Natural killer cell treated with Interleukin-12 subunit alpha and Interleukin-12 subunit beta and Interleukin-15 and Interleukin-18, amount 100 ng/mL, for 72 hours (primary cell): ENCODE measurements at places on chromosomes 3 and 15. TPM values are rescaled to one million over a fixed set of nuclear protein-coding genes. Genes with fewer than 3 reads are reported as not detected.
A peak's percentile ranks its signal among the peaks of the same experiment; 100 is the strongest.

DNA sequence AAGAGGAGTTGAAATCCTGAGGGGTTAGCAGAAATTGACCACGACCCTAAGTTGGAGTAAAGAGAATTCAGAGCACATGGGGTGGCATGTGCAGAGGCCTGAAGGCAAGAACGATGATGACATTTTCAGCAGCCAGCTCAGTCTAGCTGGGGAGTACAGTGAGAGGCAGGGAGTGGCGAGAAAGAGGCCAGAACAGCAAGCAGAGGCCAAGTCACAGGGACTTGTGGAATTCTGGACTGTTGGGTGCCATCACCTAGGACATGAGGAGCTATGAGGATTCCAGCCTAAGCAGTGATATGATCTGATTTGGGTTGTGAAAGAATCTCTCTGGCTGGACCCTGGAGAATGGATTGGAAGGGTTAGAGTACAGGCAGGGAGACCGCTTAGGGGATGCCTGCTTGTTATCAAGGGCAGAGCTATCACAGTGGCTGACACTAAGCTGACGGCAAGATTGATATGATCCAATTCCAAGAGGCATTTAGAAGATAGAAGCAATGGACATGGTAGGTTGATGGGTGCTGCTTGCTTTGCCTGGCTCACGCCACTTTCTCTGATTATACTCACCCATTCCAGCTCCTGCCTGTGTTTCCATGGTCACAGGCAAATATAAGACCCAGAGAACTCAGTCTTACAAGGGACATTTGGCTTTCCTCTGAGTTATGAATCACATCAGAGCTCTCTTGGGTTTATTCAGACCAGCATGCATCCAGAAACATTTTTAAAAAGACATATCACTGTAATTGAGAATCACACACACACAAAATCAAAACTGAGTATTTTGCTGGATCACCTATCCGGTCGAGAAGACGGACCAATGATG lies 66.4 kb downstream of the LRTM1 start:
- H3K4me3 ChIP-seq: no peak overlapping the region
- no peaks in the 10 kb centered on the region for H3K36me3 ChIP-seq
- DNase-seq: no peak

DNA sequence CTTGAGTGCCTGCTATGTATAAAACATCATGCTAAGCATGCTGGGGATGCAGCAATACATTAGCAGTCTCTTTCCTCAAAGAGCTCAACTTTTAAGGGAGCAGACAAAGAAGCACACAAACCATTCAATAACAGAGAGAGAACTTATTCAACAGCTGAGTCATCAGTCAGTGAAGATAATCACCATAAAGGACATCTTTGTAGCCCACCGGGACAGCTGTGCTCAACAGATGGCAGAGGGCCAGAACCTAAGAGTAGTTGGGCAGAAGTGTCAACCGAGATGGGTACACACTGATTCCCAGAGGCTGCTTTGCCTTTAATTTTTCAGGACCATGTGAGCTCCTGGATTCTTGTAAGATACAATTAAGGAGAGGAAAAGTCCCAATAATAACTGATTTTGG lies 4.2 kb upstream of the RAB8B start:
- peaks cover 17% of the 10 kb centered on the region for H3K4me1 ChIP-seq
- H3K4me3 ChIP-seq: no peak overlapping the region
- DNase-seq: no peak
- H3K27me3 ChIP-seq: peaks cover 3% of the 10 kb centered on the region

DNA sequence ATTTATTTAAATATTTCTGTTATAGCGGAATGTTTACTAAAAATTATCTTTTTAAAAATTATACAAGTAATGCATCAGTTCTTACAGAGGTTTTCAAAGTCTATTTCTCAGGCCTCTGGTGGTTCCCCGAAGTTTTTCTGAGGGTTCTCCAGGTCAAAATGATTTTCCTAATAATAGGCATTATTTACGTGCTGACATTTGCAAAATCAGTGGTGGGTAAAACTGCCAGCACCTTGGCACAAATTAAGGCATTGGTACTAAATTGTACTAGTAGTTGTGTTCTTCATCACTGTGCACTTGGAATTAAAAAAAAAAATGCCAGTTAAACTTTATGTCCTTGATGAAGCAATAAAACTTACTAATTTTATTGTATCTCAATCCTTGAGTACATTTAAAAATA lies 9.5 kb downstream of the PIAS1 start:
- H3K4me3 ChIP-seq: no peak overlapping the region
- peaks cover 25% of the 10 kb centered on the region for H3K4me1 ChIP-seq
- H3K27me3 ChIP-seq: no peaks in the 10 kb centered on the region
- no peak for DNase-seq
- no peak overlapping the region for H3K27ac ChIP-seq
- H3K36me3 ChIP-seq: no peaks in the 10 kb centered on the region

GRCh38 chr3:45555086-45555591 lies 39.4 kb upstream of the LIMD1 start:
- DNase-seq: no peak
- no peak overlapping the region for H3K27ac ChIP-seq
- no peak overlapping the region for H3K4me3 ChIP-seq
- H3K36me3 ChIP-seq: no peaks in the 10 kb centered on the region
- H3K4me1 ChIP-seq: peaks cover 28% of the 10 kb centered on the region

DNA sequence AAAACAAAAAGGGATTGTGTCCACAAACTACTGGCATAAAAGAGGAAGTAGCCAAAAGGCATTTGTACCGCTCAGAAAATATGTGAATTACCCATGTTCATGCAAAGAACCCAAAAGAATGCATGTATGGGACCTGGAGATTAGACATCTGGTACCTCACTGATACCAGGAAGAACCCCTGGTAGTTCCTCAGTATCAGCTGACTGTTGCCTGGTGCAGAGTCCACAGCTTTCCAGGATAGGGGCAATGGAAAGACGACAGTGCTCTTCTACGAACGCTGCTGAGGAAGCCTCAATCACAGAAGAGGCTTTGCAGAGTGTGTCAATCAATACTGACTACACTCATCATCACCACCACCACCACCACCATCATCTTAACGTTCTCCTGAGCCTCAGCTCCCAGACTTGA lies 63.3 kb downstream of the ATP8B4 start:
- no peaks in the 10 kb centered on the region for H3K27me3 ChIP-seq
- peak overlapping the region; percentile 84 for H3K27ac ChIP-seq
- DNase-seq: no peak

GRCh38 chr15:54840621-54841398 lies 355.9 kb downstream of the RSL24D1 start:
- no peak overlapping the region for H3K27ac ChIP-seq
- H3K36me3 ChIP-seq: no peaks in the 10 kb centered on the region
- no peaks in the 10 kb centered on the region for H3K27me3 ChIP-seq
- no peak for DNase-seq

GRCh38 chr15:90365414-90366055 lies 13.5 kb downstream of the ZNF774 start:
- no peaks in the 10 kb centered on the region for H3K36me3 ChIP-seq
- peaks cover 24% of the 10 kb centered on the region for H3K4me1 ChIP-seq
- no peak overlapping the region for H3K4me3 ChIP-seq
- H3K27me3 ChIP-seq: no peaks in the 10 kb centered on the region
- DNase-seq: no peak
- H3K27ac ChIP-seq: no peak overlapping the region

AMOTL2 gene
- total RNA-seq: not detected

SEMA5B gene
- not detected for total RNA-seq

DNAH1 gene
- total RNA-seq: 35.4 TPM

MUC20 gene
- total RNA-seq: 2.4 TPM
